ENCODE measurements at places on chromosomes 4 and X.

GRCh38 chr4:130479020-130479419 is 1383.1 kb downstream of the C4orf33 start:
- DNase-seq, result no peak

GRCh38 chrX:81120936-81121371 is 80.8 kb downstream of the HMGN5 start:
- peak; percentile 44 for DNase-seq

DNA sequence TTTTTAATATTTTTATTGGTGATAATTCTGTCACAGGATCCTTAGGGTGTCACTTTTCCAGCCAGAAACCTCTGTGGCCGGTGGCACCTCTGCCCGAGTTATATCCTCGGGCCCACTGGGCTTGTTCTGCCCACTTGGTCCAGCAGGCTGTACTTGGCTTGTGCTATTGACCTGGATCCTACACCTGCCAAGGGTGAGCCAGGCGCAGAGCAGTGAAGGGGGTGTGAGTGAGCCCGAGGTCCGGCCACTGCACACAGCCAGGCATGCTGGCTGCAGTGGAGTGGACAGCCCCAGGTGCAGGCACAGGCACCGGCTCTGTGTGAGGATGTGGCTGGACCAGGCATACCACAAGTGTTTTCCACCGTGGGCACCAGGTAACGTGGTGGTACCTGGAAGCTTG is 54.7 kb upstream of the NUDT6 start:
- DNase-seq, result no peak

GRCh38 chr4:82629238-82630000 is 67.6 kb upstream of the TMEM150C start:
- DNase-seq, result no peak

DNA sequence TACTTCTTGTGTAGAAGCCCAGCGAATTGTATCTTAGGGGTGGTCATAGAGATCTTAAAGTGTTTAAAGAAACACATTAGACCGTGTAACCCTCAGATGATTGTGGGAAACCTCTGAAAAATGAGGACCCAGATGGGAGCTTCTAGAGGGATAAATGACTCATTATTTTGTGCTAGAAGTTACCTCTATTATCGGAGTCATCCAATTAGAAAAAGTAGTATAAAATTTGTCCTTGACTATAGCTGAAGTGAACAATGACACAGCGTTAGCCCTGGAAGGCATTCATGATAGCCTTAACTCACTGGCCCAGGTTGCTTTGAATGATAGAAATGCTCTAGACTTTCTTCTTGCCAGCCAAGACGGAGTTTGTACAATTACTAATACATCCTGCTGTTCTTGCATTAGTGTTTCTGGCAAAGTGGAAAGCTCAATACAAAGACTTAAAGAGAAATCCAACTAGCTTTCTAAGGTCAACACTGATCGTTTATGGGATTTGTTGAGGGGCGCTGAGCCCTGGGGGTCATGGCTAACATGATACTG is 178.9 kb upstream of the VEGFC start:
- DNase-seq, result no peak

- DNase-seq, result no peak
Observed at GRCh38 chr4:94660614-94661013, 97.1 kb upstream of the BMPR1B start.

- no peak for DNase-seq
Observed at GRCh38 chrX:24577091-24577490, 70.1 kb downstream of the PCYT1B start.

- no peak for DNase-seq
Observed at GRCh38 chrX:16826207-16826606, 39.9 kb downstream of the TXLNG start.

DNA sequence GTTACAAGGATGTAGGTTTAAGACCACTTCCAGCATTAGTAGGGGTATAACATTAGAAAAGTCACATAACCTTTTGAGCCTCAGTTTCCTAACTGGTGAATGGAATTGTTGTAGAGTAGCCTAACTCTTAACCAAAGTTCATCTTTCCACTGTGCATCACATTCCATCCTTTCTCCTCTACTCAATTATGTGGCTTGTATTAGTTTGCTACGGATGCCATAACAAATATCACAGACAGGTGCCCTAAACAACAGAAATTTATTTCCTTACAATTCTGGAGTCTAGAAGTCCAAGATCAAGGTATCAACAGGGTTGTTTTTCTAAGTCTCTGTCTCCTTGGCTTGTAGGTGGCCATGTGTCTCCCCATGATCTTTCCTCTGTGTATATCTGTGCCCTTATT is 231.9 kb downstream of the RASL11B start:
- DNase-seq, result no peak
